Left ventricle myocardium inferior (tissue), 1 donor: ENCODE measurements at places on chromosomes 3 and 15. TPM values are rescaled to one million over a fixed set of nuclear protein-coding genes. Genes with fewer than 3 reads are reported as not detected.
A peak's percentile ranks its signal among the peaks of the same experiment; 100 is the strongest.

GRCh38 chr3:114122027-114122709 is 56.7 kb downstream of the DRD3 start:
- H3K4me3 ChIP-seq = no peak overlapping the region
- no peaks in the 10 kb centered on the region for H3K36me3 ChIP-seq
- H3K4me1 ChIP-seq = peaks cover 29% of the 10 kb centered on the region

Gene BFSP2
- total RNA-seq = not detected

- H3K27ac ChIP-seq = no peak overlapping the region
- H3K4me3 ChIP-seq = no peak overlapping the region
- no peak for DNase-seq
- H3K36me3 ChIP-seq = peaks cover 71% of the 10 kb centered on the region
- H3K27me3 ChIP-seq = no peaks in the 10 kb centered on the region
These were observed 17.7 kb downstream of the EIF2A start for GRCh38 chr3:150564243-150564642.

Gene CHST14
- total RNA-seq = 8.4 TPM

Gene SCN11A
- total RNA-seq = 0.05 TPM

DNA sequence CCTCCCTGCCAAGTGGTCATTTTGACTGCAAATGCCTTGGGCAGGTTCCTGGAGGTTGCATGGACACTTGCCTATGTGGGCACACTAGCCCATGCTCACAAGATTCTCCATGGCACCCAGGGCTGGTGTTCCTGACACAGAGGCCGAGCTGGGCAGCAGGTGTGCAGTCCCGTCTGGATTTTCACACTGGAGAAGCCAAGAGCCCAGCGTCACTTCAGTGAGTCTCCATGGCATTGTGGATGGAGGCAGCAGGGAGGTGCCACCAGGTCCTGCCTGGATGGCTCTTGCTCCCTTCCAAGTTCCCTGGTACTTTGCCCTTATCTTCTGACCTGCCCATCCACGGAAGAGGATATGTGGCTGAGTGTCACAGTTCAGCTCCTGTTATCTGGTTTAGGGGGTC is 63.7 kb upstream of the PLCL2 start:
- no peak for DNase-seq
- H3K4me3 ChIP-seq = no peak overlapping the region
- no peaks in the 10 kb centered on the region for H3K27me3 ChIP-seq

- H3K36me3 ChIP-seq = peaks cover 5% of the 10 kb centered on the region
- peak overlapping the region; percentile 79 for H3K27ac ChIP-seq
- no peak overlapping the region for H3K4me3 ChIP-seq
- H3K27me3 ChIP-seq = no peaks in the 10 kb centered on the region
- DNase-seq = no peak
- peaks cover 64% of the 10 kb centered on the region for H3K4me1 ChIP-seq
These were observed 7.4 kb downstream of the SEMA3G start for GRCh38 chr3:52437326-52438103.

DNA sequence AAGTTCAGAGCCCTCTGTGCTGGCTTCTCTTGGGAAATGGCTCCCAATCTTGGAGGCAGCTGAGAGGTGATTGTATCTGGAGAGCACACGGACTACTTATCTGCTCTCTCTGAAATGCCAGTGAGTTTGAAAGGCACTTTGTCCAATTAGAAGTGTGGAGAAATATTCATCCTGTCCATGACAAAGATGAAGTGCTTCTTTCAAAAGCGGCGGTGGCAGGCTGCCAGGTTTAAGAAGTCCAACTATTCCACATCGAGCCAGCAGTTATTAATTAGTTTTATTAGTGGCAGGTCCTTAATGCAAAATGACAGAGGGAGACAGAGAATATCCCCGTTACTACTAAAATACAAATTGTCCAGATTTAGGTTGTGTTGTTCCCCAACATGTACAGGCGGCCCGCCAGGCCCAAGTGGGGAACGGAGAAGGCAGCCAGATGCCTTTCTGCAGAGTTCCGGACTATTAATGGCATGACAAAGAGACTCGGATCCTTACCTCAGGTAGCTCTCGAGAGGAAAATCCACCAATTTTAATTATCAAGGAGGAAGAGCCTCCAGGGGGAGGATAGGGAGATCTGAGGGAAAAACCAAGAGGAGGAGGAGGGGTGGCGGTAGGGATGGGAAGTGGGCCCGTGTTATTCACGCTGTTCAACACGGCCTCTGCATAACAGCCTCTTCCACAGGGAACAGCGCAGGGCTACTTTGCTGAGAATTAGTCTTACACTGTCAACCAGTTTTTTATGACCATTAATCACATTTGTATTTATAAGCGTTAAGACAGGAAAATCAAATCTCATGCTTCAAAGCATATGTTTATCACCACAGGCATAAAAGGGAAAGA is 42.0 kb downstream of the RORA start:
- H3K27ac ChIP-seq = peak overlapping the region; percentile 38
- no peaks in the 10 kb centered on the region for H3K27me3 ChIP-seq
- H3K4me1 ChIP-seq = peaks cover 13% of the 10 kb centered on the region
- DNase-seq = peak; percentile 47
- H3K36me3 ChIP-seq = no peaks in the 10 kb centered on the region
